ENCODE measurements at places on chromosomes 2 and 18. TPM values are rescaled to one million over a fixed set of nuclear protein-coding genes. Genes with fewer than 3 reads are reported as not detected.

DNA sequence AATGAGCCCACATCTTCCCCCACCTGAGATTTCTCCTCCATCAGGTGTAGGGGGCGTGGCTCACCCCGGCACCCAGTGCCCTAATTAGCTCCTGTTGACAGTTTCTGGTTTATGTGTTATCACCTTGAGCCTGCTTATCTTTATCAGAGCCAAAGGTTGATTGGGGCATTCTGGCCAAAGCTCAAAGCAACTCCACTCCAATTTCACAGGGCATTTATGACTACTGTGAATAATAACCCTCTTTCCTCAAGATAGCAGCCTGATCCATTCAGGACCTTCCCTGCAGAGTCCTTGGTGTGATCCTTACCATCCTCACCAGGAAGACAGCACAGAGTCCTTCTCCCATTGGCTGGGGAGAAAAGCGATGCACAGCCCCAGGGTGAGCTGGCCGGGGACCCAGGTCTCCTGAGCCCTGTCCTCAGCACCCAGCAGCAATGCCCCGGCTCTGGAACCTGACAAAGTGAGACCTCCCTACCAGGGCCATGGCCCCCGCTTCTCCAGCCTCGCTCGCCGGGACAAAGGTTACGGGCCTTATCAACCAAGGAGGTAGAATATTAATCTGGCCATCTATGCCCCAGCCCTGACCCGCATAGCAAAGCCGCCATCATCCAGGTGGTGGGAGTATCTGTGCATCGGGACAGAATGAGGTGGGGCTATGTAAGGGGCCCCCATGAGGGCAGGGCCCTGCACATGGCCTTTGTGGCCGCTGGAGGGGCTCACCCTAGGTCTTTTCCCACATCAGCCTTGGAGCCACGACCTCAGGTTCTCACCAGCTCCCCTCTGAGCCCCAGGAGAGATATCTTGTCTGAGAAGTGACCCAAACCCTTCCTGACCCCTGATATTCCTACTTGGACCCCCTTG lies 64.5 kb downstream of the ZFP36L2 start:
- no peak for DNase-seq

Gene ZC3H15
- polyA plus RNA-seq = 95.1 TPM

- DNase-seq = no peak
Observed at GRCh38 chr2:175999283-175999819, 2.7 kb downstream of the LNPK start.

Gene ESCO1
- polyA plus RNA-seq = 24.2 TPM

DNA sequence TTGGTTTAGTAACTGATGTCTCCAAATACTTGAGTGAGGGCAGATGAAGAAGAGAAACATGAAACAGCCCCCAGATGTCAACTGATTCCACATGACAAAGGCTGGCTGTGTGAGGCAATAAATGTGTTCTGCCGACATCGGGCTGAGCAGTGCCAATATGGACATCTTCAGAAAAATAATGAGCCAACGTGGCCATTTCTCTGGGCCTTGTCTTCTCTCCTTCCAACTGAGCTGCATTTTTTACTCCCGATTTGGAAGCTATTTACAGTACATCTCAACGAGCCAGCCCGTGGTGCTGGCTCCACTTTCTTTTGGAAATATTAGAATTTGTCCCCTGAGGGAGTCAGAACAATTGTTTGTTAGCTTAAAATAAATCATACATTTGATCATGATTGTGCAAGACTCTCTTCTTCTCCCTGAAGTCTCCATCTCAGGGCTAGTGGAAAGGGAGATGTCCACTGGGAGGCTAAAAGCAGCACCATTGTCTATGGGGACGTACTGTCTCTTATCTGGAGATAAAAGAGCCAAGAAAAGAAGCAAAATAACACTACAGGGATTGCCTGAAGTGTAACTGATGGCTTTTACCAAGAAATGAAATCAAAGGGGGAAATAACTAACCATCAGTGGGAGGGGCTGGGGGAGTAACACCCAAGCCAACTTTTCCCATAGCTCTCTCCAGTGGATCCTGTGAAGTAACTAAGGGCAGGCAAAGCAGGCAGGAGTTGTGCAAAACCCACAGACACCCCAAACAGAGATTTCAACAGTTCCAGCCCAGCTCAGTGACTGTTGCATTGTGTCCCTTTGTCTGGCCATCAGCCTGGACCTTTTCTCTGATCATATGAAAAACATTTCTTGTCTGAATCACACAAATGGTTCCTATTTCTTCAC lies 114.8 kb downstream of the RDH14 start:
- no peak for DNase-seq

Gene SKOR2
- not detected for polyA plus RNA-seq

- no peak for DNase-seq
Observed at GRCh38 chr2:42886921-42887320, 94.5 kb upstream of the HAAO start.

Gene C2orf81
- polyA plus RNA-seq = 4.4 TPM

Gene ARHGEF33
- 3.2 TPM for polyA plus RNA-seq

Gene EHD3
- 10.2 TPM for polyA plus RNA-seq

GRCh38 chr2:239569401-239570090 lies 168.7 kb upstream of the HDAC4 start:
- DNase-seq = no peak

DNA sequence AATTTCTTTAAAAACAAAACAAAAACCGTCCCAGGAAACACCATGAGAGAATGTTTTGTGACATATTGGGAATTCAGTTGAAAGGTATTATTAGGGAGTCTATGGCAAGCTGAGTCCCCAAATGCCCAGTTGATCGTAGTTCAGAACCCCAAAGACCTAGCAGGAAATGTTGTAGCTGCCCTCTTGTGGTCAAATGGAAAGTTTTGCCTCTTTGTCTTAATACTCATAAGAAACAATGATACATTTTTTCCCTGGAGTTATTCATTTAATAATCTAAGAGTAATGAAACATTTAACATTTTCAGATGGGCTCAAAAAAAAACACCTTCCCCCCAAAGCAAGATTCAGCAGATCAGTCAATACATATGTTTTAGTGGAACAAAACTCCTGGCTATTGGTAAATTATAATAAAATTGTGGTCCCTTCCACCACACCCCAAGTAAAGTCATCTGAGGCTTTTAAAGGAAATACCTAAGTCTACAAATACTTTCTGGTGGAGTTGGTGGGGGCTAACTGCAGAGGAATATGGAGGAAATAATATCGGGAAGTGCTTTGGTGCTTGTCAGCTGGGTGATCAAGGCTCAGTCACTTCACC lies 37.8 kb upstream of the EFEMP1 start:
- DNase-seq = no peak
